NCI-H1092 treated with DMSO at 0.1 percent for 48 hours (cell line): ENCODE measurements at places on chromosomes 1 and 21.
A peak's percentile ranks its signal among the peaks of the same experiment; 100 is the strongest.

DNA sequence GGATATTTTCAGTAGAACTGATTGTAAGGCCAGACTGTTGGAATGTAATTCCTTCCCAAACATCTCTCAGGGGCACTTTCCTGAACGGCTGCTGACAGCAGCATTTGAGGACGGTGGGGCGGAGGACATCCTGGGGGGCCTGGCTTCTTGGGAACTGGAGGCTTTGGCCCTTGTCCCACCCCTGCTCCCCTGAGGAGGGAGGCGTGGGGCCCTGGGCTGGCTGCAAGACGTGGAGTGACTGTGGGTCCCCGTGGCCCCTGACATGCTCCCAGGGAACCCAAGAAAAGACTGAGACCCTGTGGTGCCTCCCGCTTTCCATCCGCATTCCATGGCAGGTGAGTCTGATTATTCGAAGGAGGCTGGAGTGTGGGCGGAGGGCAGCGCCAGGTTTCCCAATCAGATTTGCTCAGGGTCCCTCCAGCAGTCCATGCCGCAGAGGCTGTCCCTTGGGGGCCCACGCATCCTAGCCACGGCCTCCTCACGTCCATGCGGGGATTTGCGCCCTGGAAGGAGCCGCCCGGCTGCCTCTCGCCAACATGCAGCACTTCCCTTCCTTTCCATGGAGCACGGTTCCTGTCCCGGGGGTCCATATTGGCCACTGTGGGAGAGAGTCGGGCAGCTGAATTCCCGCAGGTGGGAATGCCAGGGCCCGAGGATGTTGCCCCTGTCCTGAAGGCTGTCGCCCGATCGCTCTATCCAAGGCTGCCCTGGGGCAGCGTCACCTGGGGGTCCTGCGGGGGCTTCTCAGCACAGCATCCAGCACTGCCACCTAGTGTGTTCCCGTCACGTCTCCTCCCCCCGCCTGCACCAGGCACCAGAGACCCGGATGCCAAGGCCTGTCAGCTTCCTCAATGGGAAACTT lies 69.0 kb downstream of the FAAP20 start:
- no peak for DNase-seq

DNA sequence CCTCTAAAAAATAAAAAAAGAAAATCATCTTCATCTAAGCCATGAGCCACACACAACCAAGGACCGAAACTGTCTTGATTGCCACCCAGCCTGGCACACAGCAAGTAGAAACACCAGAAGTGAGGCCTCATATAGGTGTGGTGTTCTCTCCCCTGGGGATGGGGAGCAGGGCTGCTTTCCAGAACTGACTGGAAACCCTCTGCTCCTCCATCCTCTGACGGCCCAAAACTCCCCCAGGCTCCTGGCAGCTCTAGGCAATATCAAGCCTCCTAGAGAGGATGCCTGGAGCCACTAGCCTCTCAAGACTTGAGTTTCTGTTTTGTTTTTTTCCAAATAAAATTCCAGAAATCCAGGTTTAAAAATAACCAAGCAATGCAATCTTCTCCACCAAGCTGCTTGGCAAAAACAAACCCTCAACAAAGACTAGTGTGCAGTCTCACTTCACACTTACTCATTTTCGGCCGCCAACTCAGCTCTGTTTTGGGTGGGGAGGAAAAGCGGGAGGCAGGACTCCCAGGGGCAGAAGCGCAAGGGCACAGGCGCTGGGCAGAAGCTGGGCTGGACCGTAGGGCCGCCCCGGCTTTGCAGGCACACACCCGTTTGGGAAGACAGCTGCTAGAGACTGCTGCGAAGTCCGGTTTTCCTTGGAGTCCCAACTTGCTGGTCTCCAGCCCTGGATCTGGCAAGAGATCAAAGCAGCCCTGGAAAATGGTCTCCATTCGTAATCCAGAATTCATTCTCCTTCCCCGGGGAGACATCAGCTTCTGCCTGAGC lies 78.2 kb upstream of the CAPZB start:
- DNase-seq = no peak

- DNase-seq = no peak
Measured at GRCh38 chr21:41405321-41405720, 20.7 kb upstream of the MX1 start.

DNA sequence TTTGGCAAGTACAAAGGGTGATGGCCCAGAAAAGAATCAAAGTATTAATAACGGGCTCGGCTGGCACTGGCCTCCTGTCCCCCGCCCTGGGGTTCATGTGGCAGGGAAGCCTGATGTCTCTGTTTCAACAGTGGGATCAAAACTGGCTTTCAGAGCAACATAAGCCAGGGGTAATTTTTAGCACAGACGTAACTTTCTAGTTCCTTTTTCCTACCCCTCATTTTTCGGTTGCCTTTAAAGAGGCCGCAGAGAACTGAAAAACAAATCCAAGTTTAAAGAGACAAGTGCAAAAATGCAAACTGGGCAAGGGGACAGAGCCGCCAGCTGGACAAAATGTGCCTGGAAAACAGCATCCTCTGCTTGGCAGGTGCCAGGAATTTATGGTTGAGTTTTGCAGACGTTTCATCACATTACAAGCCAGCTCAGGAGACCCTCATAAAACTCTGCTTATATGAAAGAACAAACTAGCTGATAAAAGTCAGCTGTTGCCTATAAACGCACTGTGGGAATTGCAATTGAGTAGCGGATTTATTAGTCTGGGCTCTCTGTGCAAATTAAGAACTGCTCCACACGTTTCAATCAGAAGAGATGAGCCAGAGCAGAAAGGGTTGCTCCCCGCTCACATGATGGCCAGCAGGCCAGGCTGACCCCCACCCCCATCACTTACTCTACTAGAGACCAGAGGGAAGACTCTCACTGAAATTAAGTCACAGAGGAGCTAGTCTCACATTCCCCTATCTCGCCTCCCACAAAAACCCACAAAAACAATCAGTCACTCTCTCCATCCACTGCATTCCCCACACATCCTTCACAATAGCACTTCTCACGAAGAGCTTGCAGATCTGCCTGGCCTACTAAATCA lies 15.8 kb upstream of the CDCA8 start:
- DNase-seq = no peak

DNA sequence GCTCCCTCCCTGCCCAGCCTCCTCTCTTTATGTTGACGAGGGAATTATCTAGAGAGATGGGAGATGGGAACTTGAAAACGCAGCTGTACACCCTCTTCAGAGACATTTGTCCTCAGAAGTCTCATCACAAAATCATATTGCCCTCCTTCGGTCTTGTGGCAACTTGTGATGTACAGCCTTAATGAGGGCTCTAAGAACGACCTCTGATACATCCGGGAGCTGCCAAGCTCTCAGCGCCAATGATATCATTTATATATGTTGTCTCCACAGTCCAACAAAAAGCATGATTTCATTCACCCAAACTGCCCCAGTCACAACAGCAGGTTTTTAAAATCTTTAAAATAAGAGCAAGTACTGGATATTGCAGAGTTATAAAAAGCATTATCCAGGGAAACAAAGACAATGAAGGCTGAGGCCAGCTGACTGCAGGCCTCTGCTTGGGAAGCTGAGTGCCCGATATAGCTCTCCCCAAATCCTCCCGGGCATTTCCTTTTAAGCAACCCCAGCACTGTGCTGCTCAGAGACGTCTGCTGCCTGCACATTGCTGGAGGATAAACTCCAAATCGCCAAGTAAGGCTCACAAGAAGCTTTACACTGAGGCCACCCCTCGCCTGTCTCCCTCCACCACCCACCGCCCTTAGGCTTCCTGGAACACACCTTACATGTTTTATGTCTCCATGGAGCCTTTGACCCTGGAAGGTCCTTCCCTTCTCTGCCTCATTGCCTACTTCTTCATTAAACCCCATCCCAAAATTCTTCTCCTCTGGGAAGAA lies 236.1 kb downstream of the C1orf94 start:
- DNase-seq = no peak

DNA sequence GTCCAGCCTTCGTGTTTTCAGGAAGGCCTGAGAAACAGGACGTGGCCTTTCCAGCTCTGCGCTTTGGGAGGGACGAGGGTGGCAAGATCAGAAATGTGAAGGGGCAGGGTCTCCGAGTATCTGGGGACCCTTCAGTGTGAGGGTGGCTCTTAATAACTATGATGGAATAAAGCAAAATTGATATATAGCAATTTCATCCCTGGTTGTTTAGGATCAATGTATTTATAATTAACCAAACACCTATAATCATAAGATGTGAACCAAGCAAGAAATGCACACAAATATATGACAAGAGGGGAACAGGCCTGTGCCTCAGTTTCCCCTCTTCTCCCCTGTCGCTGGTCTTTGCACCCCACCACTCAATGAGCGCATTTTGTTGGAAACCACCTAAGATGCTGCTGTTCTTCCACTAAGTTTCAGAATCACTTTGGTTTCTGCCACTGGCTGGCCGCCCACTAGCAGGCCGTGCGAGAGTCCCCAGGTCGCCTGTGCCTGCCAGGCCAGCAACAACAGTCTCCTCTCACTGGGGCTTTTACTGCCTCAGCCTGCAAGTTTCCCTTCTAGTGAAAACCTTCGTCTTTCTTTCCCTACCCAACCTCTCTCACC lies 36.6 kb downstream of the UBASH3A start:
- no peak for DNase-seq

DNA sequence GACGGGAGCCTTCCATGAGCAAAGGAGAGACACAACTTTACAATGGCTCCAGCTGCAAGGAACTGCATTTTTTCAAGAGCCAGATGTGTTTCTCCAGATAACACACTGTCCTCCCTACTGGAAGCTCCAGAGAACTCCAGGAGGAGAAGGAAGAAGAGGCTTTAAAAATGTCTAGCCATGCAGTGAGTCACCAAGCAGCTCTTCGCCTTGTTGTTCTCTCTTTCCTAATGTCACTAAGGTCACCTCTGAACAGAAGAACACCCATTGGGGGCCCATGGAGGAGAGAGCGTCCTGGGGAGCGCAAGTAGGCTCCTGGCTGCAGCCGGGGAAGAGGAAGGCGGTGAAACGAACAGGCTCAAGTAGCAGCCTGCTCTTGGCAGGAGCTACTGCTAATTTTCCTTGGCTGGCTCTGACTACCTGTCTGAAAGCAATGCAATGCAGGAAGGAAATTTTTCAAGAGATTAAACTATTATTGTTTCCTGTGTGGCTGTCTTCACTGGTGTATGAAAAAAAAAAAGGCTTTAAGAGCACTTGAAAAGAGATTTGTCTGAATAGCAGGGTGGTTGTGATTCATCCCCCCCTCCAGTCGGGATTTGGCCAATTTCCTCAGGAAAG lies 321.9 kb downstream of the SETD4 start:
- DNase-seq = peak; percentile 36

DNA sequence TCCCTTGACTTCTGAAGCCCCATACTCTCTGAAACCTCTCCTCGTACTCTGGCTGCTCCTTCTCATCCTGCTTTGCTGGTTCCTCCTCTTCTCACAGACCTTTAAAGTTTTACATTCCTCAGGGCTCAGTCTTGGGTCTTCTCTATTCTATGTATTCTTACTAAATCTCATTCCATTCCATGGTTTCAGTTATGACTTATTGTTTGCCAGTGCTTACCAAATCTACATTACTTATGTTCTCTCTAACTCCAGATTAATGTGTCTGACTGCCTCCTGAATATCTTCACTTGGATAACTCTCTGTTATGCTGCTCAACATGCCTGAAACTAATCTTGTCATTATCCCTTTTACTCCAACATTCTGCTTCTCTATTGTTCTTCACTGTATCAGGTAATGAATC lies 5.4 kb upstream of the SLC35D1 start:
- no peak for DNase-seq

GRCh38 chr21:36261459-36261858 lies 58.5 kb upstream of the MORC3 start:
- DNase-seq = no peak

- no peak for DNase-seq
Measured at GRCh38 chr1:235901461-235901860, 34.8 kb upstream of the LYST start.

GRCh38 chr1:40143891-40144575 lies 17.2 kb upstream of the RLF start:
- peak; percentile 100 for DNase-seq

GRCh38 chr1:33137800-33138199 lies 44.0 kb downstream of the TRIM62 start:
- DNase-seq = peak; percentile 45

DNA sequence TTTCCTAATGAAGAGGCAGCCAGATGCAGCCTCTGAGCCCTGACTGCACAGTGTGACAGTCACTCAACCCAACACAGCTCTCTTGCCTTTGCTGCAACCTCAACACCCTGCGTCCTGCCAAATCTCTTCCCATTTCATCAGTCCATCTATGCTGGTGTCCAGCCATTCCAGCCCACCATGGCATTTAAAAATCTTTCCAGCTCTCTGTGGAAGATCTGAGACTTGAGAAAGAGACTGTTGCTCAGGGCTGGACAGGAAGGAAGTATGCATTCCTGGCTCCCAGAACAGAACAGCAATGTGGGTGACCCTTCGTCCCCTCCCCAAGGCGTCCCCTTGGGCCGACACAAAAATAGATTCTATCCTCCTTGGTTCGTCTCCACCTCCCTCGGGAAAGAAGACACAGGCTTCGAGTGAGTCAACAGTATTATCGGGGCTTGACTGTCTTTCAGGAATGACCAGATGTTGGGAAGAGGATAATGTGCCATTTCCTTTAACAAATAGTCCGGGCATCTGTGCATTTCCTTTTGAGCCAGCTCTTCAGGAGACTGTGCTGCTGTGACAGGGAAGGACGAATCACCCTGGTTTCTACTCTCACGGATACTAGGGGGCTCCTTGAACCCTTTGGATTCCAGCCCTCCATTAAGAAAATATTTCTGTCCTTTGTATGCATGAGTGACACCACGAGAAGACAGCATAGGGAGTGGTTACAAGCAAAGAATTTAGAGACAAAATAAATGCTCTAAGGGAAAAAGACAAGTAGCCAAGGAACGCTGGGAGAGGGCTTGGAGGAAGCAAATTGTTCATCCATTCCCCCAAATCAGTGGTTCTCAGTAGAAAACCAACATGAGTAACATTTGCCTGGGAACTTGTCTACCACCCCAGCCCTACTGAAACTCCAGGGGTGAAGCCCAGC lies 111.4 kb upstream of the CDC42BPA start:
- DNase-seq = no peak

DNA sequence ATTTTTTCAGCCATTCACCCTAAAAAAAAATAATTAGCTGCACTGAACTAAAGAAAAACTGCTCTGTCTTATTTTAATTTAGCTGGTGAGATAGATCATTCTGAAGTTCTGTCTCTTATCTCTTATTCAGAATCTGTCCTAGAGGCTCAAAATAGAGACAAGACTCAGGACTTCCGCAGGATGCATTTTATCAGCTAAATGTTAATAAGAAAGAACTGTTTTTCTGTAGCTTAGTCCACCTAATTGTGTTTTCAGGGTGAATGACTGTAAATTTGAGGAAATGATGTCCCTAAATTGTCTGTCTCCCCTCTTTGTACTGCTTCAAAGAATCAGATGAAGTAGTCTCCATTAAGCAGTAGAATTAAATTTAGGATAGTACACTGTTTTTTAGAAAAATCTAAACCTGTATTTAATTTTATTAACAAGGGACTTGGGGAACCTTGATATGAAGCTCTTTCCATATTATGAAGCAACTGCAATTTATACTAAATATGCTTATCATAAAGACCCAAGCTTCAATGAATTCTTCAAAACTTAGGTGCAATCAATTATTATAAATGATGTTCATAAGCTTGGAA lies 671.9 kb downstream of the RWDD3 start:
- no peak for DNase-seq

DNA sequence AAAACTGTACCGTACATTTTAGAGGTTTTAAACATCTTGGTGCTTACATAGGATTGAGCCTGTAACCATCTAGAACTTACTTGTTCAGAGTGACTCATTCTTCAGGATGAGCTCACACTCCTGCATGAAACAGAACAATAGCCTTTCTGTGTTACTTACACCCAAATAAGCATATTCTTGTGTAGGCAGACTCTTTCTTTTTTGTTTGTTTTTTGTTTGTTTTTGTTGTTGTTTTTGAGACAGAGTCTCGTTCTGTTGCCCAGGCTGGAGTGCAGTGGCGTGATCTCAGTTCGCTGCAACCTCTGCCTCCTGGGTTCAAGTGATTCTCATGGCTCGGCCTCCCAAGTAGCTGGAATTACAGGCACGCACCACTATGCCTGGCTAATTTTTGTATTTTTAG lies 3.8 kb upstream of the CA6 start:
- no peak for DNase-seq
